ENCODE measurements at places on chromosomes 7 and 10. TPM values are rescaled to one million over a fixed set of nuclear protein-coding genes. Genes with fewer than 3 reads are reported as not detected.

Gene FEZF1
- not detected for total RNA-seq

Gene IPMK
- total RNA-seq = 3.5 TPM

Gene ZNF727
- not detected for total RNA-seq

Gene ZKSCAN5
- 14.3 TPM for total RNA-seq

Gene CAMK2B
- not detected for total RNA-seq

Gene ZNF853
- total RNA-seq = not detected

Gene CALHM3
- total RNA-seq = not detected

Gene SHTN1
- total RNA-seq = 18.6 TPM

Gene C7orf57
- total RNA-seq = not detected

Gene PCDH15
- not detected for total RNA-seq

Gene TMEM106B
- 20.7 TPM for total RNA-seq

Gene CACNA2D1
- total RNA-seq = 0.49 TPM

Gene GIMAP2
- total RNA-seq = 1.2 TPM

Gene CYP3A7
- not detected for total RNA-seq

Gene PPP1R3A
- total RNA-seq = 0.07 TPM

Gene RAB18
- total RNA-seq = 37.4 TPM

Gene HEPACAM2
- 2.0 TPM for total RNA-seq

Gene ZNF107
- 7.9 TPM for total RNA-seq

Gene ASZ1
- not detected for total RNA-seq

Gene TEX36
- not detected for total RNA-seq

Gene ADRA2A
- not detected for total RNA-seq

Data from K562 (cell line).